ENCODE measurements at places on chromosomes 6 and 20. TPM values are rescaled to one million over a fixed set of nuclear protein-coding genes. Genes with fewer than 3 reads are reported as not detected.

Gene NHLRC1
- 1.3 TPM for total RNA-seq

Gene CGA
- total RNA-seq: not detected

Gene ABHD16B
- total RNA-seq: not detected

Gene ZC2HC1B
- not detected for total RNA-seq

Gene FAM217A
- not detected for total RNA-seq

Gene WFDC10B
- not detected for total RNA-seq

- no peak for DNase-seq
- H3K4me3 ChIP-seq: no peak overlapping the region
- no peaks in the 10 kb centered on the region for H3K27me3 ChIP-seq
- H3K4me1 ChIP-seq: peaks cover 17% of the 10 kb centered on the region
- no peak overlapping the region for H3K27ac ChIP-seq
- no peaks in the 10 kb centered on the region for H3K36me3 ChIP-seq
These were observed 76.5 kb downstream of the ADGRG6 start for GRCh38 chr6:142378138-142378875.

DNA sequence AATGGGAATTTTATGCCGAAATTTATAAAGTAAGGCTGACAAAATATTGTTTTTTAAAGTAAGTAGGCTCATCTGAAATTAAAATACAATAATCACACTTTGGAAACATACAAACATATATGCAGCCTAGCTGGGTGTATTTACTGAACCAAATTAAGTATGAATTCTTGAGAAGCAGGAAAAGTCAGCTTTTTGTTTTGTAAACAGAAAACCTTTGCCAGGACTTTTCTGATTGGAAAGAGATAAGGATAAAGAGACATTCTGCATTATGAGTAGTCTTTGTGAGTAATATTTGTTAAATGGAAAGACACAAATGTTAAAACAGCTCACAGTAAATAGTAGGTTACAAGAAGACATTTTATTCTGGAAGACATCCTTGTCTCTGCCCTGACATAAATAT is 1380.8 kb downstream of the GRIK2 start:
- no peak overlapping the region for H3K27ac ChIP-seq
- no peak overlapping the region for H3K4me3 ChIP-seq
- DNase-seq: no peak

DNA sequence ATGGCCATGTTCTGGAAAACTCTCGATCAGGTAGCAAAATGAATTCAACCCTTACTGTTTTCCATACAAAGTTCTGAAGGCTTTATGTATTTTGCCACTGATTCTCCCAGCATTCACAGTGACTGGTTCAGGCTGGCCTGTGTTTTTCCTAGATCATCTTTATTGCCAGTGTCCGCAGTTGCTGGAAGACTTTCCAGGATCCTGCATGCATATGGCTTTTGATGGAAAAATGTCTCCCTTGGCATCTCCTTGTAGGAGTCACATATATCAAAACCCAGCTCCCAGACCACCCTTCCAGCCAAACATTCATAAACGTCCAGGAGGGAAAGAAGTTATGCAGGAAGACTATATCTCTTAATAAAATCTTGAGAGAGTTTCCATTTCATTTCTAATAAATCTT is 588.8 kb downstream of the MAFB start:
- no peak overlapping the region for H3K4me3 ChIP-seq
- no peaks in the 10 kb centered on the region for H3K4me1 ChIP-seq
- H3K27me3 ChIP-seq: no peaks in the 10 kb centered on the region
- no peaks in the 10 kb centered on the region for H3K36me3 ChIP-seq
- H3K27ac ChIP-seq: no peak overlapping the region
- DNase-seq: no peak

GRCh38 chr6:8758412-8758811 is 323.1 kb upstream of the SLC35B3 start:
- DNase-seq: no peak
- no peak overlapping the region for H3K27ac ChIP-seq
- H3K36me3 ChIP-seq: no peaks in the 10 kb centered on the region
- H3K4me3 ChIP-seq: no peak overlapping the region
- H3K27me3 ChIP-seq: no peaks in the 10 kb centered on the region

DNA sequence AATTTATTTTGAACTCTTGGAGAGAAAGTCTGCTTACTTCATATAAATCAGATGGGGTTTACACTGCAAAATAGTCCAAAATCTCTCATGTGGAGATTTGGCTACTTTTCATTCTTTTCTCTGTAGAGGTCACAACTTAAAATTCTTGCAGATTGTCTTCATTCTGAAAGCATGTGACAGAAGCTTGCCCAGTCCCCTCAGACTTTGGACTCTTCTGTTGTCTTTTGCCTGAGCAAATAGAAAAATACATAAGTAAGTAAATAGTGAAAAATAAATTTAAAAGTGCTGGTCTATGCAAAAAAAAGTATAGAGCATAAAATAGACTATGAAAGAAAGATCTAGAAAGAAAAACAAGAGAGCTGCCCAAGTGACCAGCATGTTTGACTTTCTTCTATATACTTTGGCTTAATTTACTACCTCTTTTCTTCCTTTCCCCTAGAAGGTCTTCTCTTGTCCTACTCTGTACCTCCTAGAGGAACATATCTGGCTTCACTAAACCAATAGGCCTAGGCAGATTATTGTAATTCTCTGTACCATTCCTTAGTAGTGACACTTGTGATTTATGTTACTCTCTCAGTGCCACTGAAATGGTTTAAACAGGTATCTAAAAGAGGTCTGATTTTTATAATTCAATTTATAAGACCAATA is 260.9 kb downstream of the TENT5A start:
- H3K27ac ChIP-seq: no peak overlapping the region
- no peaks in the 10 kb centered on the region for H3K27me3 ChIP-seq
- DNase-seq: no peak
- H3K36me3 ChIP-seq: no peaks in the 10 kb centered on the region

DNA sequence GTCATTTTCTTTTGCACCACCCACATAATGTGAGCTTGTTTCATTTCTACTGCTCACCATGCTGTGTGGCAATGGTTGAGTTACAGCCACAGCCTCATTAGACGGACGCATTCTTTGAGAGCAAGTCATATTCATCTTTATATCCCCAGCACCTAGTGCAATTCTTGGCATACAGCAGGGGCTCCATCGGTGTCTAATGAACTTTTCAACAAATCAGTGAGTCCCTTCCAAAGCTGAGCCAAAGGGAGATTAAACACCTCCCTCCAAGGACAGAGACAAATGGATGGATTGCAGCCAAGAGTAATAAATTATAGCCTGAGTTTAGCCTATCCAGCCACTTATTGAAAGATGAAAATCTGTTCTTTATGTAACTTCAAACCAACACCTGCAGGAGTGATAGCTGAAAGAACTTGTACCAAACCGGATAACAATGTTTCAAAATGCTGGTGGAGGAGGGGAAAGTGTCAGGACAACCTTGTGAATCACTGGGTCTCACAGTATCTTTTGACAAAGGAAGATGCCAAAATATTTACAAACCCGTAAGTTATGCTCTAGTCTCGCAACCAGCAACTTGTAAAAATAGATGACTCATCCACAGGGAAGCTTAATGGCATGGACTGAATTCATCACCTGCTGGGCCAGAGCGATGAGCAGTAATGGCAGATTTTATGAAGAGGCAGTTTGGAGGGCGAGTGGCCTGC is 139.0 kb downstream of the PXDC1 start:
- H3K4me1 ChIP-seq: no peaks in the 10 kb centered on the region
- H3K27me3 ChIP-seq: no peaks in the 10 kb centered on the region
- no peak for DNase-seq

DNA sequence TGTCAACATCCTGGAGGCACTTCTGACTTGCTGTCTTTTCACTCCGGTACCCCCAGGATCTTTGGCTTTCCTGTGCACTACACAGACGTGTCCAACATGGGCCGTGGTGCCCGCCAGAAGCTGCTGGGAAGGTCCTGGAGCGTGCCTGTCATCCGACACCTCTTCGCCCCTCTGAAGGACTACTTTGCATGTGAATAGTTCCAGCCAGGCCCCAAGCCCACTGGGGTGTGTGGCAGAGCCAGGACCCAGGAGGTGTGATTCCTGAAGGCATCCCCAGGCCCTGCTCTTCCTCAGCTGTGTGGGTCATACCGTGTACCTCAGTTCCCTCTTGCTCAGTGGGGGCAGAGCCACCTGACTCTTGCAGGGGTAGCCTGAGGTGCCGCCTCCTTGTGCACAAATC is 12.0 kb upstream of the MAPRE1 start:
- H3K4me3 ChIP-seq: no peak overlapping the region
- no peak overlapping the region for H3K27ac ChIP-seq
- H3K27me3 ChIP-seq: no peaks in the 10 kb centered on the region
- DNase-seq: no peak
- no peaks in the 10 kb centered on the region for H3K4me1 ChIP-seq

DNA sequence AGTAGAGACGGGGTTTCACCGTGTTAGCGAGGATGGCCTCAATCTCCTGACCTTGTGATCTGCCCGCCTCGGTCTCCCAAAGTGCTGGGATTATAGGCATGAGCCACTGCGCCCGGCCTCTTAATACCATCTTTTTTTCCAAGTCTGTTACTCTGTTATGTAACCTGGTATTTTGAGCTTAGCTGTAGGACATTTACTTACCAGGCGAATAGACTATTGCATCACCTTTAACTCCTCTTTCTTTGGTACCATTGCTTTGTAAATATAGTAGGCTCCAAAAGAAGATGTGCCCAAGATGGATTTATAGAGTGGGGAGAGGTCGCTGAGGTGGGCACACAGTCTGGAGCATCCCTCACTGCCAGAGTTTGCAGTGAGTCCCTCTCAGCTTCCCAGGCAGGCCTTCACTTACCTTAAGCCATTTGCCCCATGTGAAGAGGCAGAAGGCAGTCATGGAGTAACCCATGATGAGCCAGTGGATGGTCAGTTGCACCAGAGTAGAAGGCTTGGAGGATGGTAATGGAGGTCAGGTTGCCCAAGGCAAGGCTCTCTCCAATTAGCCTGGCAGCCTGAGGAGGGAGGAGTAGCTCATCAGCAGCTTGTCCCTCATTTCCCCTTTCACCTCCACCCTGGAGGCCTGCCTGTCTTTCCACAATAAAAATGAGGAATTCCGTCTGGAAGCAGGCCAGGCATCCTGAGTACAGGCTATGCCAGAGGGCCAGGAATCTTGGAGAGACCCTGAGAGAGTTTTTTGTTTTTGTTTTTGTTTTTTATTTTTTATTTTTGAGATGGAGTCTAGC is 9.7 kb downstream of the TIAM2 start:
- H3K4me3 ChIP-seq: no peak overlapping the region
- H3K27me3 ChIP-seq: no peaks in the 10 kb centered on the region
- no peaks in the 10 kb centered on the region for H3K36me3 ChIP-seq
- no peak for DNase-seq

- DNase-seq: no peak
- no peak overlapping the region for H3K4me3 ChIP-seq
- peaks cover 3% of the 10 kb centered on the region for H3K4me1 ChIP-seq
- H3K27ac ChIP-seq: no peak overlapping the region
- H3K36me3 ChIP-seq: no peaks in the 10 kb centered on the region
These were observed 592.3 kb downstream of the PHF3 start for GRCh38 chr6:64227863-64228262.

DNA sequence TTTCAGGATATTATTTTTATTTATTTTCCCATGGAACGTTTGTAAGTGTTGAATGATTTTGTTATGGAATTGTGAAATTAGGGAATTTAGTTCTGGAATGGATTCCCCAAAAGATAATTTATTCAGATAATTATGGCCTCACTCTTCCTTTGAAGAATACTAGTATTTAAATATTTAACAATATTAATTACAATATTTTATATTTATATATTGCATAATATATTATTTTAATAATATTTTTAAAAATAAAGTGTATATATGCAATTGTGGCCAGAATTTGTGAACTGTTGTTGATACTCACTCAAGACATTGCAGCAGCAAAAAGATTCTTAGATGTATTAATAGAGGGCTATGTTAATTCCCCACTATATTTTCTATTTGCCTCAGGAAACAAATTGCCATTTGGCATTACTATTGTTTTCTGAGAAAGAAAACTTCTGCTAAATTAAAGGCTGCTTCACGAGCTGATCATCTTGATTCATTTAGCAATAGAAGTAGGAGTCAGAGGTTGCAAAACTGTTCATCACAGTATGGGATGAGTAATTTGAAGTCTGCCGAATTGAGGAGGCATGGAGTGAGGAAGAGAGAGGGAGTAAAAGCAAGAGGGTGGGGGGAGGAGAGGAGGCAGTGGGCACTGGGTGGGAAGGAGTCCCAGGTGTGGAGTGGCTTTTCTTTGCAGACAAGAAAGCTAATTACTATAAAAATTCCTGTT is 729.2 kb downstream of the DHX35 start:
- H3K4me1 ChIP-seq: no peaks in the 10 kb centered on the region
- no peaks in the 10 kb centered on the region for H3K27me3 ChIP-seq
- H3K27ac ChIP-seq: no peak overlapping the region
- DNase-seq: no peak
- H3K4me3 ChIP-seq: no peak overlapping the region
- H3K36me3 ChIP-seq: no peaks in the 10 kb centered on the region

DNA sequence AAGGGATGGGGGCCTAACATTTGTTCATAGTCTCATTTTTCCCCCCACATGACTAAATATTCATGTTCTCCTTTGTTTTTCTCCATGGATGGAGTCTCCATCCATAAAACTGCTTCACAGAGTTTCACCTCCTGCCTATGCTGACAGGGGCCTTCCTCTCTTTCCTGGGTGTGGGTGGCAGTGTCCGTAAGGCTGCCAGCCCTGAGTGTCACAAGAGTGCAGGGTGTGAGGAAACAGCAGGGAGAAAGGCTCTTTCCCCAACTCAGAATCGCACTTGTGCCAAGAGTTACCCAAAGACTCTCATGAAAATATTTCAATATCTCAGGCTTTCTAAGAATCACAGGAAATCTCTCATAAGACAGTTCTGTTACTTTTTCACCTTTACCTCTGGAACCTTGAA is 346.2 kb upstream of the MMS22L start:
- no peak overlapping the region for H3K4me3 ChIP-seq
- H3K27me3 ChIP-seq: no peaks in the 10 kb centered on the region
- no peak for DNase-seq
- H3K4me1 ChIP-seq: no peaks in the 10 kb centered on the region
- H3K27ac ChIP-seq: no peak overlapping the region

- no peaks in the 10 kb centered on the region for H3K36me3 ChIP-seq
- H3K27me3 ChIP-seq: no peaks in the 10 kb centered on the region
- H3K4me1 ChIP-seq: no peaks in the 10 kb centered on the region
- H3K27ac ChIP-seq: no peak overlapping the region
These were observed 146.2 kb downstream of the MMS22L start for GRCh38 chr6:97136626-97137358.

DNA sequence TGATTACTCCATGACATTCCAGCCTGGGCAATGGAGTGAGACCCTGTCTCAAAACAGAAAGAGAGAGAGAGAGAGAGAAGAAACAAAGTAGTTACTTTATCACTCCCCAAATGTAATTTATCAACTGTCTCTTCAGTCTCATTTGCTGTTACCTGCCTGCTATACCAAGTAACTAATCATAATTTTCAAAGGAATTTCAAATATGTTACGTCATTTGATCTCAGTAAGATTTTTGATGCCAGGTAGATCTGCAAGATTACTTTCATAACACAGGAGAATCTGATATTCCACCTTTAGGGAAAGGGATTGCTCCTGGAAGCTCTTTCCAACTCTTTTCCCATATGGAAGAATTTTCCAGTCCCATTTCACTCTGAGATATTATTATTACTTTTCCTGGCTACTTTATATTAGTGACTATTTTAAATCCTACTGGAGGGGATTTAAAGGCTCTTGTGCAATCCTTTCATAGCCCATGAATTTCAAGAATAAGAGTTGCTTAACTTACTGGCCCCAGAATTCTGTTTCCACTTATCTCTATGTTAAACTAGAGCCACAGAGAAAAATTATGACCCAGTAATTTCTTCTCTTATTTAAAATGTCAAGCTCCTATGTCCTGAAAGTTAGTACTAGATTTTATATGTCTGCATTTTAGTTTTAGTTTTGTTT is 390.2 kb upstream of the FLRT3 start:
- no peak for DNase-seq
- no peaks in the 10 kb centered on the region for H3K36me3 ChIP-seq
- no peak overlapping the region for H3K27ac ChIP-seq

All from heart left ventricle (tissue), 16 donors.